ENCODE measurements at places on chromosomes 3 and 15.
A peak's percentile ranks its signal among the peaks of the same experiment; 100 is the strongest.

- no peak for DNase-seq
Observed at GRCh38 chr3:88180398-88180999, 30.7 kb downstream of the C3orf38 start.

GRCh38 chr3:31105438-31106077, 211.1 kb upstream of the GADL1 start:
- no peak for DNase-seq

DNA sequence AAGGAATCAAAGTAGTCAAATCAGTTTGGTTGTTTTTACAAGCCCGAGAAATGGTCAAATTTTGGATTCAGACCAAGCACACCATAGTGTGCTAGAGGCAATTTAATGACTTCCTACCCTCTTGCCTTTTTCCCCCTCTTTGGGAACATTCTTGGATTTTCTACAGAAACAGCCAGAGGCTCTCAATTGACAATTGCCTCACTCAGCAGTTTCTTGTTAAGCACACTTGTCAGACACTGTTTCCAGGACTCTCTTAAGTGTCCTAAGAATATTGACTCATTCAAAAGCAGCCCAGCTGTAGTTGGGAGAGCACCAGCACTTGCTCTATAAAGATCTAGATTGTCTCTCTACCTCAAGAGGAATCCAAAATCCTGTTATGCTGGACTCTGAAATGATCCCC, 1.5 kb upstream of the SLC35G2 start:
- no peak for DNase-seq

GRCh38 chr3:195154793-195155535, 116.0 kb downstream of the XXYLT1 start:
- no peak for DNase-seq

DNA sequence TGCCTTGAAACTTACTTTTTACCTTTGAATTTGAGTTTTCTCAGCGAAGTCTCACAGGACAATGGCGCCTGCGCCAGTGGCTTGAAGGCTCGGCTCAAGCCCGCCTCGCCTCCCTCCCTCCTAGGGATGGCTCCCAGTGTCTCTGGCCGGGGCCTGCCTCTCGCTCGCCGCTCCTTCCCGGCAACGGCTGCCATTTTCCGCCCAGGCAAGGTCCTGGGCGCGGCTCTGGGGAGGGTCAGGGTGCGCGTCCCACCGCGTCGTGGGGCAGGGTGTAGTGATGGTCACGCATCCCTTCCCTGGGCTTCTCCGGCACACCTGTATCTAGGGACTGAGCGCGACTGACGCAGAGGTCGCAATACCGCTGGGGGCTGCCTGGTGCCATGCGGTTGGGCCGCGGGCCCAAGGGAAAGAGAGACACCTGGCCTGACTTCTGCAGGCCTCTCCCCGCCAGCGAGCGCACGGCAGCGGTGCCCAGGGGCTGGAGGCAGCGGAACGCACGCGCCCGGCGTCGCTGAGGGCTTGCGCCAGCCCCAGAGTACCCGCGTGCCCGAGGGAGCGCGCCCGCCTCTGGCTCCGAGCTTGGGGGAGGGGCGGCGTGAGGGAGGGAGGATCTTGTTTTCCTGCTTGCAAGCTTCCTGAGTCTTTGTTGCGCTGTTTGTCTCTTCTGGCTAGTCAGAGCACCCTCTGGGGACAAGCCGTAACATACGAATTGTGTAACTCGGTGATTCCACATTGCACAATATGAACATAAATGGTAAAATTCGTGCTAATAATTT, 20.7 kb upstream of the FEM1B start:
- peak; percentile 62 for DNase-seq

GRCh38 chr15:64284042-64284441, 71.9 kb downstream of the CSNK1G1 start:
- no peak for DNase-seq

GRCh38 chr15:69467636-69468035, 15.0 kb downstream of the RPLP1 start:
- DNase-seq = no peak

GRCh38 chr3:166864473-166865467, 515.3 kb downstream of the ZBBX start:
- no peak for DNase-seq

DNA sequence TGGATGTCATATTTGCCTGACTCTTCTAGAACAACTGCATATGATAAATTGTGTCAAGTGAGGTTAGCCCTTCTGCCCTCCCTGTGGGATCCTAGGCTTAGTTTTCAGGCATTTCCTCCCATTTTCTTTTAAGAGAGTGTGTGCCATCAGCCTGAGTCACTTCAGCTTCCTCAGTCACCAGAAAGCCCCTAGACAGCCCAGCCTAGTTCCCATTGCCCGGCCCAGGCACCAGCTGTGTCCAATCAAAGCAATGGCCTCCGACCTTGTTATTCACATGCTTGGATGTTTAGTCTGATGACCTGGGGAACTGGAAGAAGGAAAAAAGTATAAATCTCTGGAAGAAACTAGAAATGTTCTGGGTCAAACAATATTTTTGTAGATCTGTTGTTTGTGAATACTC, 221.9 kb upstream of the LRIG1 start:
- DNase-seq = no peak

GRCh38 chr15:25417604-25418003, 21.2 kb downstream of the UBE3A start:
- no peak for DNase-seq
